ENCODE measurements at places on chromosomes 2 and 18.

DNA sequence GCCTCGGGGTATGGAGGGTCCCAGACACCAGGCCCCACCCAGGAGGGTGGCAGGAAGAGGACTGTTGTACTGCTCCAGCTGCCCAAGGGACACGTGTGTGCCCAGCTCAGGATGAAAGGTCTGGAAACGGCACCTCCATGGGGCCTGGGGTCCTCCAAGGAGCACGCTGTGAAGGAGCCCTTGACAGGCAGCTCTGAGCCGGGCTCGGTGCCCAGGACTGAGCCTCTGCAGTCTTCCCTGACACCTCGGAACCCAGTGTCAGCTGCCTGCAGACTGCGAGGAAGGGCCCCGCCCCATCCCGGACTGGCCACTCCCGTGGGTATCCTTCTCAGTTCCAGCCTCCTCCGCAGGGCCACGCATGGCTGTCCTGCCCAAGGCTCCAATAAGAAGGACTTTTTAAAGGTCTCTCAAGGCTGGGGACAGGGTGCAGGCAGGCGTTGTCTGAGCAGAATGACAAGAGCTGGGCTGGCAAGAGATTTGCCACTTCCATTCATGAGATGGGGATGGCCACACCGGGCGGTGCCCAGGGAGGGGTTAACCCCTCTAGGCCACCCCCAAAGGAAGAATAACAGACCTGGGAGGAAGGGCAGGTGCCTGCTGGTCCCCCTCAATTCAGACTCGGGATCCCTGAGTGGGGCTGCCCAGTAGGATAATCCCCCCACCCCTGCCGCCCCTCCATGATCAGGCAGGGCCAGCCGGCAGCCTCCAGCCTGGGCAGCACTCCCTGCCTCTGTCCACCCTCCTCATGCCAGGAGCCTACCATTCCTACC is 8.9 kb downstream of the ECEL1 start:
- no peak for DNase-seq

- no peak for DNase-seq
Measured at GRCh38 chr2:241814643-241815476, 5.9 kb downstream of the NEU4 start.

DNA sequence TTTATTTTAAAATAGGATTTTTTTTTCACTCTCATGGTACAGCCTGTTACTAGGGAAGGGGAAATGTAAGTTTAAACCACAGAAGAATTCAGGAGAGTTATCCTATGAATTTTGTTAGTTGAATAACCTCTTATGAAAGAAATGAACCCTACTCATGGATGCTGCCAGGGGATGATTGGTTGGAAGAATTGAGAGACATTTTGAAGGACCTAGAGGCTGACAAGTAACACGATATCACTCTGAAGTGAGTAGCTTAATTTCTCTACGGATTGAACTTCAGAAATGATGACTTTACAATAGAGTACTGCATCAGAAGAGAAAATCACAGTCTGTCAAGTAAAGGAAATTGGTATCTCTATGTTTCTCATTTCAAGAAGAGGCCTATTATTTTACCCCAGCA is 1346.2 kb downstream of the SUCLG1 start:
- DNase-seq = no peak

DNA sequence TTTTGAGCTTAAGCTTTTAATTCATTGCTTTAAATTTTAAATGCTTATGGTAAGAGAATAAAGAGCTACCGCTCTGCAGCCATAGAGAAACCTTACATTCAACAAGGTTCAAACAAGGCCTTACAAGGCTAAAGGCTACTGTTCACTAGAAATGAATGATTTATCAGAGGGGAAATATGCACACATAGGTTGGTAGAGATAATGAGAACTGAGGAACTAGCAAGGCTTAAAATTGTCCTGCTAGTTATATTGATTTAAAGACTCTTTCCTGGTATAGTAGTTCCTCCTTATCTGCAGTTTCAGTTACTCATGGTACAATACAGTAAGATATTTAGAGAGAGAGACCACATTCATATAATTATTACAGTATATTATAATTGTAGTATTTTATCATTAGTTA is 193.4 kb downstream of the WDR7 start:
- DNase-seq = no peak
